ENCODE measurements at places on chromosomes 2 and 18. TPM values are rescaled to one million over a fixed set of nuclear protein-coding genes. Genes with fewer than 3 reads are reported as not detected.
A peak's percentile ranks its signal among the peaks of the same experiment; 100 is the strongest.

DNA sequence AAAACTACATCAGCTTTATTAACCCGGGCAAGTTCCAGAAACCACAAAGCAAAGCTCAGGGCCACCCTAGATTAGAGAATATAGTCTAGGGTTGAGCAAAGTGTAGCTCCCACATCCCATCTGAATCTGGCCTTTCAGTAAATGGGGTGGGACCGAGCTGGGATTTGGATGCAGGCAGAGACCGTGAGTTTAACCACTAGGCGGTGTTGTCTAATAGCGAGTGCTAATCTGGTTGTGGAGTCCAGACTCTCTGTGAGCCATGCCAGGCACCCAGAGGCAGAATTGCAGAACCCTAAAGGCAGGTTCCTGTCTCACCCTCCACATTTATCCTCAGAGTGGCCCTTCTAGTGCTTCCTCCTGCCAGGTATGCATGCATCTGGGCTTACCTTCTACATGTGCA is 435.9 kb downstream of the TSN start:
- no peak overlapping the region for H3K27ac ChIP-seq
- no peaks in the 10 kb centered on the region for H3K36me3 ChIP-seq
- H3K4me3 ChIP-seq: no peak overlapping the region
- no peaks in the 10 kb centered on the region for H3K4me1 ChIP-seq

Gene HDAC4
- polyA plus RNA-seq: 7.4 TPM

Gene RAB6C
- not detected for polyA plus RNA-seq

DNA sequence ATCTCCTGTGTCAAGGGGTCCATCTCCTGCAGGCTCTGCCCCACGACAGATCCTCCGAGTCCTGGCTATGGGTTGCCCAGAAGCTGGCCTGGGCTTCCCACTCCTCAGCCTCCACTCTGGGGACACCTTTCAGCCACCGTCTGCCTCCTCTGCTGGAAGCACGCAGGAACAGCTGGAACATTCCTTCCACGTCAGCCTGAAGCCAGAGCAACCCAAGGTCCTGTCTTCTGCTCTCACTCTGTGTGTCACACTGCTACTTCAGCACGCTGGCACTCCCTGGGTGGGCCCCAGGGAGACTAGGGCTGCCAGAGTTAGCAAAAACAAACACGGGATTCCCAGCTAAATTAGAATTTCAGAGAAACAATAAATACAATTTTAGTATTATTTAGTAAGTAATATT is 148.8 kb downstream of the HRH4 start:
- H3K4me1 ChIP-seq: no peaks in the 10 kb centered on the region
- H3K27me3 ChIP-seq: peaks cover 2% of the 10 kb centered on the region
- H3K36me3 ChIP-seq: no peaks in the 10 kb centered on the region
- DNase-seq: peak; percentile 24
- H3K27ac ChIP-seq: no peak overlapping the region
- no peak overlapping the region for H3K4me3 ChIP-seq

DNA sequence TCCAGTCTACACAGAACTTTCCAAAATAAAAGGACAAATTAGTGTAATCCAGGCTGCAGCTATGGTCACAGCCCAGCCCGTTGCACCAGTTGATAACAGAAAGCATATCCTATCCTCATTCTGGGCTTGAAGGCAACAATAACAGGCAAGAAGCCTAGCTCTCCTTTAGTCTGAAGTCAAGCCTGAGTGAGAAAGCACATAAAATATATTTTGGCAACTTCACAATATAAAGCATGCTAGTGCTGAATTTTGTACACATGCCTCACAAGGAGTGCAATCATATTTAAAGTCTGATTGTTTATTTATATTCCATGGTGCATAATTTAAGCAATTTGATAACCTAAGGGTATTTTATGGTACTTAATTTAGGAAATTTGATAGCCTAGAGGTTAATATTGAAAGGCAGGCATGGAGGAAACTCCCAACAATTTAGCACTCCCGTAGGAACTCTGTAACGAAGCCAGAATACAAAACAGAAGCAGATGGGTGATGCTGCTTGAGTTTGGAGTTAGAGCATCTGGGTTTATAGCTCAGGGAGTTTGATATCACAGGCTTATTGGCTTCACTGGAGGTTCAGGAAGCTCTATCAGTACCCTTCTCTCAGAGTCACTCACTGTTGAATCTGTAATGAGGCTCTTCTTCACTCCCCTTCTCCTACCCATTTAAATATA is 1199.1 kb upstream of the GYPC start:
- H3K4me1 ChIP-seq: peaks cover 3% of the 10 kb centered on the region
- DNase-seq: no peak
- no peaks in the 10 kb centered on the region for H3K36me3 ChIP-seq
- H3K4me3 ChIP-seq: no peak overlapping the region
- no peaks in the 10 kb centered on the region for H3K27me3 ChIP-seq
- H3K27ac ChIP-seq: no peak overlapping the region

Gene ILKAP
- polyA plus RNA-seq: 44.4 TPM
